Tibial artery (tissue), 4 donors: ENCODE measurements at places on chromosomes 7 and 10.

DNA sequence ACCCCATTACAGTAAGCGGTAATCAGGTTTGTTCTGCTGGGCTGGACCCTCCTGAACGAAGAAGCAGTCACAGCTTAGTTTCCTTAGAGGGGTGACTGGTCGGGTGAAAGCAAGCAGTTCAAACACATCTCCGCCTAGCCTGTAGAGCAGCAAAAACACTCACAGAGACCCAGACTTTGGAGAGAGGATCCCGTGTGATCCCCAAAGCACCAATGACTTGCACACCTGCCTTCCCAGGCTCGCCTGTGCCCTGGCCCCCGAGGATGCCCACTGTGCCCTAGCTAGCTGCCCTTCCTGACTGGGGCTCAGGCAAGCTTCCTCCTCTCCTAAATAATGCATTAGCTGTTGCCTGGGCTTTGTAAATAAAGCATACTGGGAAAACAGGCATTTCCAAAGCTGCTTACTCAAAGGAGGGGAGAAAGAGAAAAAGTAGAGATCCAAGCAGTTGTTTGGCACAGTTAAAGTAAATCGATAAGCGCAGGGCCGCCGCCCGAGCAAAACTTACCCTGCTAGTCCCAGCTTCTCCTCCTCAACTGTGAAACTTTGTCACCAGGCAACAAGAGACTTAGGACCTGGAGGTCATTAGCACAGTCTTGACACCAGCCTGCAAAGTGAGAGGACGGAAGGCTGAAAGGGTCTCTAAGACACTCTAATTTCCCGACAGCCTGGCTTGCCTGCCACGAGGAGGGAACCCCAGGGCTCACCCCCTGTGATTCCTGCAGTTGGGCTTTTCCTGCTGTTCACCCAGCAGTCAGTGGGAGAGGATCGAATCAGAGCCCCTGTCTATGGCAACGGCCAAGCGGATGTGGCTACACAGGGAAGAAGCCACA is 4.8 kb downstream of the LRRC18 start:
- DNase-seq, result no peak

GRCh38 chr7:53205006-53205405 is 169.6 kb downstream of the POM121L12 start:
- no peak for DNase-seq

DNA sequence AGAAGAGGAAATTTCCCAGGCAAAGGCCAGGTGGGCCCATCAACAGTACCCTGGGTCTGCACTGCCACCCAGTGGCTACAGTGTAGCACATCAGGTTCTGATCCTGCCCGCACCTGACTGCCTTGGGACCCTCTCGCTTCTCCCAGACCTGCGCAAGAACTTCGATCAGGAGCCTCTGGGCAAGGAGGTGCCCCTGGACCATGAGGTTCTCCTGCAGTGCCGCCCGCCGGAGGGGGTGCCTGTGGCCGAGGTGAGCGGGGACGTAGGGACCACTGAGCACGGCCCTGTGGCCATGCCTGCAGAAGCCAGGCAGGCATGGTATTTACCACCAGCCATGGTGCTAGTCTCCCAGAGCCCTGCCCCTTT is 33.9 kb upstream of the SLC29A3 start:
- DNase-seq, result no peak

- DNase-seq, result no peak
These were observed 169.9 kb downstream of the RNF133 start for GRCh38 chr7:122528879-122529481.

DNA sequence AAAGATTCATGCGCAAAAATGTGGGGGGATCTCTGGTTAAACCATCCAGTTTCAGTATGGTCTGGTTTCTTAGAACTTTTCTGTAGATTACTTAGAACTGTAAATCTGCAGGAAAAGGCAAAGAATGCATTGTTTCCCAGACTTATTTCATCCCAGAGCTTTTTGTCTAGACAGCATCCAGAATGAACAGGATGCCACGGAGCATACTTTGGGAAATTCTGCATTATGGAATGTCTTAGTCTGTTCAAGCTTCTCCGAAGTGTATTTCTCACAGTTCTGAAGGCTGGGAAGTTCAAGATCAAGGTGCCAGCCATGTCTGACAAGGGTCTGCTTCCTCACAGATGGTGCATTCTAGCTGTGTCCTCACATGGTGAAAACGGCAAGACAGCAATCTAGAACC is 136.3 kb downstream of the INHBA start:
- DNase-seq, result no peak

- DNase-seq, result peak; percentile 70
These were observed 3.2 kb downstream of the SFMBT2 start for GRCh38 chr10:7407368-7408290.

DNA sequence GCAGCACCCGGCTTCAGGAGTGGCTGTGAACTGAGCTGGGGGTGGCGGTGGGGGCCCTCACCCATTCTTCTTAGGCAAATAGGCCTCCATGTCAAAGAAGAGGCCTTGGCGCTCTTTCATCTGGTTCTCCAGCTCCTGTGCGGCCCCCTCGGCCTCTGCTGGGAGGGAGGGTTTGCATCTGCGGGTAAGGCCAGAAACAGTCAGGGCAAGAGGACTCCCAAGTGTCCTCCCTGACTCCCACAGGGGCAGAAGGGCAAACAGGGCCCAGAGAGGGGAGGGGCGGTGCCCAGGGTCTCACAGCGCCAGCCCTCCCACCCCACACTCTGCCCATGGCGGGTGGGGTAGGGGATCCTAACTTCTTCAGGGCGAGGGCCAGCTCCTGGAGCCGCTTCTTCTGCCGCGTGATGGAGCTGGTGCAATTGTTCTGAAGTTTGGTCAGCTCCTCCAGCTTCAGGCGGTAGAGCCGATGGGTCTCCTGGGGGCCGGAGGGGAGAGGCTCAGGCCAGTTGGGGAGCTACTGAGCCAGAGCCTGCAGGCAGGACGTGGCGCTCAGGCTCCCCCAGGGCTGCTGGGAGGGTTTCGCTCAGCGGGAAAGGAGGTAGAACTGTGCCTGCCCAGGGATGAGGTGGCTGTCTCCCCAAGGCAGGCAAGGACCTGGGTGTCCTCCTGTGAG is 2.2 kb downstream of the TMEM120A start:
- no peak for DNase-seq

- DNase-seq, result peak; percentile 6
These were observed 245.5 kb upstream of the PPP2R2D start for GRCh38 chr10:131655101-131655849.

DNA sequence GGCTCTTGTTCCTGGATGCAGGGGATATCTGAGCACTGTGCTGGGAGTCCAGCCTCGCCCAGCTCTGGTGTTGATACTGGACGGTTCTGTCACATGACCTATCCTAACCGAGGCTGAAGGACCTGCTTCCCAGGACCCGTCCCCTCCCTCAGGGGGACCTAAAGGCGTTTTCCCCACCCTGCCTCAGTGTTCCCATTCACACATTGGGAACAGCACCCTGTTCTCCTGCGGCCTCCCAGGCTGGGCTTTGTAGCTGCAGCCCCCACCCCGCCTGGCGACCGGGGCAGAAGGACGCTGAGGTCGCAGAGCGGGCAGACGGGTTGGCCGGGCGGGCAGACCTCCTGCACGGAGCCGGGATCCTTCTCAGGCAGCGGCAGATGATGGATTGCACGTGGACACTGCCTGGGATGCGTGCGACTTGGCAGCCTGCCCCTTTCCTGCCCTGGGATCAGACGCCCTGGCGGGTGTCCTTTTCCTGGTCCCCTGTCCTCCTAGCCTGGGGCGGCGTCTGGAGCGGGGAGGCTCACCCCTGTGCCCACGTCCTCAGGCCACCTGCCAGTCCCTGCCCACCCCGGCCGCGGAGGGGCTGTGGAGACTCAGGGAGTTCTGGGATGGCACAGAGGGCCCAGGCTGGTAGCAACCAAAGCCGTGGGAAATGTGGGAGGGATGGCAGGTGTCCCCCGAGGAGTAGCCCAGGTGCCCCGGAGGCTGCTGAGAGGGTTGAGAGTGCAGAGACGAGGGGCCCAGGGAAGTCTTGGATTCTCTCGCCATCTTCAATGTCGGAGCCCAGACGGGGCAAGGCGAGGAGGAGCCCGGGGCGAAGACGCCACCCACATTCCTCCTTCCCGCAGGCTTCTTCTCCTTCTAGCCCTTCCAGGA is 17.2 kb upstream of the PSMG3 start:
- DNase-seq, result no peak

GRCh38 chr7:133770863-133771492 is 356.2 kb upstream of the LRGUK start:
- DNase-seq, result no peak

DNA sequence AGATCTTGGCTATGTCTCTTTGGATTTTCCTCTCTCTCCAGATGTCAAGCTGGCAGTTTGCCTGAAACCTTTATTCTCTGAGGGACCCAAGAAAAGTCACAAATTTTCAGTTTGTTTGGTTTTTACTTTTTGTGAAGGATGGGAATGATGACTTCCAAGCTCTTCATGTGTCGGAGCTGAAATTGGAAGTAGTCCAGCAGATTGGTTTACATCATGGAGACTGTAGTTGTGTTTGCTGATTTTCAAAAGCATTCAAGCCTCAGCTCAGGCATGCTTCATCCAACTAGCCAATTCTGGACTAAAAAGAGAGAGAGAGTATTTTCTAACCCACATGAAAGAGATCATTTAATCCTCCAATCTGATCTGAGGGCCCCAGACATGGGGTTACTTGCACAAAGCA is 326.2 kb upstream of the AUTS2 start:
- DNase-seq, result no peak

DNA sequence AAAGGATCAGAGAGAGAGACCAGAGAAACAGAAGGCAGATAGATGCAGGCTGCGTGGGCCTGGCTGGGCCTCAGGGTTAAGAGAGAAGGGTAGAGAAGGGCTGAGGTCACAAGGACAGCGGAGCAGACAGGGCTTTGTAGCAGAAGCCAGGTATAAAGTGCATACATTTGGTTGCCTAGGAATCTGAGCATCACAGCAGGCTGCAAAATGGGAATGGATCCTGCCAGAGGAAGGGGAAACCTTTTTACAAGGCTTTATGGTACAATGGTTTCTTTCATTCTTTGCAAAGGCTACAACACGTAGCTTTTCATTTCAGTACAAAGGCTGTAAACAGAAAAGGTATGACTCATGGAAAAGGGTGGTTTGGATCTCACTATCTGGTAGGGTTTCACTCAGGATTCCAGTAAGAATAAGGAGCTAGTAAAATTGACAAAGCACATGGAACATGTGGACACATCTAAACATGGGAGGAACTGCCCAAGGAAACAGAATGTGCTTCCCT is 275.1 kb downstream of the DOCK4 start:
- DNase-seq, result no peak

DNA sequence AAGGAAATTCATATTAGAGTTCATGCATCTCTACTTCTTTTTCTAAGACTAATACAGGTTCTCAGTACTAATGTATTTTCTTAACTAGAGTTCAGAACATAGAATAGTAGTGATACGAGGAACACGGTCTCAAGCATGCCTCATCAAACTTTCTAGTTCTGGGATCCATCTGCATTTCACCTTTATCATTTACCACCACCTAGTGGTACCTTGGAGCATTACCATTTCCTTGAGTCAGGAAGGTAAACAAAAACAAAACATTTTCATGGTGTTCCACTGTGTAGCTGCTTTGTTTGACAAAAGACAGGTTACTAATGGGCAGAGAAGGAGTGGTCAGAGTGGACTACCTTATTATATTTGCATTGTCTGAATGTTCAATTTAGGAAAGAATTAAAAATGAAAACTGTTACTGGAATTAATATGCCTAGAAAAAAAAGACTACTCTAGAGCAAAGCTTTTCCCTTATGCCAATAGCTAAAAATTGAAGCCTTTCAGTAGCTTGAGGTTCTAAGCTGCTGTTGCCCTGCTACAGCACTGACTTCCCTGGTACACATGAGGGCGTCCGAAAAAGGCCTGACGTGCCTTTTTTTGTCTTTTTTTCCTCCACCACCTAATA is 44.5 kb downstream of the STARD3NL start:
- DNase-seq, result no peak

DNA sequence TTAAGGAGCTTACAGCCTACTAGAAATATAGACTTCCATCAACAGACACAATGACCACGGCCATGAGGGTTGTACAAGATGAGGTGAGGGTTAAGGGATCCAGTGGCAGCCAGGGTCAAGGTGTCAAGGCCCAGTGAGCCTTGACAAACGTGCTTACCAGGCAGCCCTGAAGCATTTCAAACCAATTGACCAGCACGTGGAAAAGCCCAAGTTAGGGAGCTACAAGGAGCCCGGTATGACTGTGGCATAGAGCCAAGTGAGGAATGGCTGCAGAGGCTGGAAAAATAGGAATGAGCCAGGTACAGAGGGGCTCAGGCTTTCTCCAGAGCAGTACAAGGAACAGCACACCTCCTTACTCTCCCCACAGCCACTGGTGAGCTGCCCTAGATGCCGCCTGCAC is 12.7 kb downstream of the AFAP1L2 start:
- no peak for DNase-seq

DNA sequence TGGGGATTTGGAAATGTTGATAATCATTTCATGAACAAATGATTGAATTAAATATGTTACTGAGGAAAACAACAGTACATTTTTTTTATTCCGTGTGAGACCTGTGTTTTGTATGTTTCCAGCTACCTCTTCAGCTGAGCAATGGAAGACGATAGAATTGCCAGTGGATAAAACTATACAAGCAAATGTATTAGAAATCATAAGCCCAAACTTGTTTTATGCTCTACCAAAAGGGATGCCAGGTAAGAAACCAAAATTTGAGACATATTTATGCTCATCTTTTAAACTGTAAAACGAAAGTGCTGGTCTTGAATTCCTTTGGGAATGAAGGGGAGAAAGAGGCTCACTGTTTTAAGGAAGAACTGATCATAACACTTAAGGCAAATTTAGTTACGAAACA is 17.8 kb upstream of the VWA2 start:
- DNase-seq, result no peak

GRCh38 chr10:119100434-119101238 is 3.3 kb upstream of the DENND10 start:
- DNase-seq, result no peak

DNA sequence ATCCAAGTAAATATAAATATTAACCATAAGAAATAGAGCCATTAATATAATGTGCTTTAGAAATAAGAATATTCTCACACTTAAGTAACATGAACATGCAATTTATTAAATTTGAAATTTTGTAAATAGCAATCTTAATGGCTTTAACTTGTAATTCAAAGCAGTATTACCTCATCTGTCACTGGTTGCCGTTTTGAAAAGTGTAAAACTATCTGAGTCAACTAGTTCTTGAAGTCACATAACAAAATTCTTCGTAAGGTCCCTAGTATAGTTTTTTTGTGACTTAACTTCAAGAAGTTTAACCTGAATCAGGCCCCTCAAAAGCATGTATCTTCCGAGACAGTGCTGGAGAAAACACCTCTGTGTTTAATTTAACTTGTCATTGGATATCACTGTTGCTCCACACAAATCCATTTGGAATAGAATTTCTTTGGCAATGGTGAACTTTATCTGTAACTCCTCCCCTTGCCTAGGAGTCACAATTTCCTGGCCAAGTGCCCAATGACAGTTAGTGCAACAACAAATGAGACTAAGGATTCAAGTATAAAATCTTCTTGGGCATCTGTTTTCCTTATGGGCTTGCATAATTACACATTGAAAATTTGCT is 47.1 kb downstream of the NT5C2 start:
- peak; percentile 78 for DNase-seq

DNA sequence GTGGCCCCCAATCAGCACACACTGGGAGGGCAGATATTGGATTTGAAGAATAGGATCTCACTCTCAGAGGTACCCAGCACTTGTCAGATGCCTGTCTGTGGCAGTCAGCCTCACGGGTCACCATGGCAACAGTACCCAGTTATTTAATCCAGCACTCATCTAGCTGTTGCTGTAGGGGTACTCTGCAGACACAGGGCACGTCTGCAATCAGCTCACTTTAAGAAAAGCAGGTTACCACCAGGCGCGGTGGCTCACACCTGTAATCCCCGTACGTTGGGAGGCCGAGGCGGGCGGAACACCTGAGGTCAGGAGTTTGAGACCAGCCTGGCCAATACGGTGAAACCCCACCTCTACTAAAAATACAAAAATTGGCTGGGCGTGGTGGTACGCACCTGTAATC is 11.9 kb downstream of the SFXN4 start:
- no peak for DNase-seq
